ENCODE measurements at places on chromosomes 12 and 14.

GRCh38 chr14:89600950-89601826 is 184.2 kb upstream of the FOXN3 start:
- DNase-seq = no peak

GRCh38 chr12:132004946-132005345 is 55.2 kb downstream of the EP400 start:
- DNase-seq = no peak

DNA sequence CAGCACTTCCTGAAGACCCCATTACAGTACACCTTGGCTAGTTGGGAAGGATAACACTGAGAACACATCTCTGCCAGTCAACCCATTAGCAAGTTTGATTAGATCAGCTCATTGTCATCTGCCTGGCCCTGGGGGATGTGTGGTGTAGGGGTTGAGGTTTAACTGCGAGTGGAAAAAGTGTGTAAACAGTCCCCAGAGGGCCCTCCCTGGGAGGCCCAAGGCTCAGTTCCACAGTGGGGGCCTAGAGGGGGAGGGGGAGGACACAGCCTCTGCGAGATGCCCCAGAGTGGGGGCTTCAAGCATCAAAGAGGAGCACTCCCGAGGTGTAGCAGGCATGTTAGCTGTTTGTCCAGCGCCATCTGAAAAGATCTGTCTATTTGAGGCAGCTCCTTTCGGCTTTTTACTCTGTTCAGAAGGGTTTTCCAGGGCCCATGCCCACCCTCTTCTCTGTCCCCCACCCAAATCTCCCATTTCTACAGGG is 344 bp downstream of the LPAR5 start:
- peak; percentile 72 for DNase-seq

DNA sequence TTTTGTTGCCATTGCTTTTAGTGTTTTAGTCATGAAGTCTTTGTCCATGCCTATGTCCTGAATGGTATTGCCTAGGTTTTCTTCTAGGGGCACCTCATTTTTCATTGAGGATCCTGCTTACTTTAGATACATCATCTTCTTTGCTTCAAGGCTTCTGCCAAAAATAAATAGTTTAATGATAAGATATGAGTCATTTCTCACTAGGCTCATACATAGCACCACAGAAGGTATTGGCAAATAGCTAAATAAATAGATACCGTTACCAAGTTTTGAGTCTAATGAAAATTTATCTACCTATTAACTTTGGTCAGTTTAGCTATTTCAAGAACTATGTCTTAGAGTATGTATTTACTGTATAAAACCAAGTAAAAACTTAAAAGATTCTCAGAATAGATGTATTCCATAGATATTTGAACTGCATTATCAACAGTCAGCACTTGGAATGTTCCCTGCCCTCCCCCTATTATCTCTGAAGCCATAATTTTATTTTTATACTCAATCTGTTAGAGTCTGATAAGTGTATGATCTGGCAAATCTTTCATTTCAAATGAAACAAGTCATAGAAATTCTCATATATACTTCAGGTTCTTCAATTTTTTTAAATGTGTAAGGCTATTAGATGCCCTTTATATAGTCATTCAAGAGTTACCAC is 310.2 kb downstream of the CCDC91 start:
- DNase-seq = no peak

- DNase-seq = no peak
Observed at GRCh38 chr12:104727726-104728465, 230.2 kb downstream of the SLC41A2 start.

GRCh38 chr12:7637615-7638014 is 28.1 kb downstream of the APOBEC1 start:
- no peak for DNase-seq

DNA sequence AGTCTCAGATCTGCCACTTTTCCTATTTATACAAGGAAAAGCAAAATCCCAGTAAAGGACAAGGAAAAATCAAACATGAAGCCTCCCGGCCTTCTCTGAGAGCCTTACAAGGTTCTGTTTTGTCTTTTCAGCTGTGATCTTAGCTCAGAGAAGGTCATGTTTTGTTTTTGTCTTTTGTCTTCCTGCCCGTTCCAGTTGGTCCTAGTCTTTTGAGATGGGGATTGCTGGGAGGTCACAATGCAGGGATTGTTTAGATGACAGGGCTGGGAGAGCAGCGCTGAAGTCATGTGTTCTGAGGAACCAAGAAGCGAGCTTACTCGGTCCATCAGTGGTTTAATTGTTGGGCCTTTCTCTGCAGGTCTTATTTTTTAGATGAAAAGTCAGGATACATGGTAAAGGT is 6.0 kb downstream of the PLEKHH1 start:
- DNase-seq = no peak

DNA sequence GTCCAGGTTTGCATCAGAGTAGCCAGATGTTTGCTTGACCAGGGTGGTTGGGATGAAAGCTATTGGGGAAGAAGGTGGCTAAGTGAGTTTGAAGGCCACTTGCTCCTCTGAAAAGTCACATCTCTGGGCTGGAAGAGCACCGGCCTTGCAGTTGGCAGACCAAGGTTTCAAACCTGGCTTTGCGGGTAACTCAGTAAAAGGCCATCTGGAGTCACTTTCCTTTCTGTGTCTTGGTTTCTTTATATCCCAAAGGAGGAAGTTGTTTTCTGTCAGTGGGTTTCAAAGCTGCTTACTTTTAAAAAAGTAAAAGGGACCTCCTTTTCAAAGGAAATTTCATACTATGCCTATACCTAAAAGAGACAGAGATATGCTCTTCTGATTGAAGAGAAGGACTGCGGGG is 26.2 kb upstream of the CMA1 start:
- no peak for DNase-seq

DNA sequence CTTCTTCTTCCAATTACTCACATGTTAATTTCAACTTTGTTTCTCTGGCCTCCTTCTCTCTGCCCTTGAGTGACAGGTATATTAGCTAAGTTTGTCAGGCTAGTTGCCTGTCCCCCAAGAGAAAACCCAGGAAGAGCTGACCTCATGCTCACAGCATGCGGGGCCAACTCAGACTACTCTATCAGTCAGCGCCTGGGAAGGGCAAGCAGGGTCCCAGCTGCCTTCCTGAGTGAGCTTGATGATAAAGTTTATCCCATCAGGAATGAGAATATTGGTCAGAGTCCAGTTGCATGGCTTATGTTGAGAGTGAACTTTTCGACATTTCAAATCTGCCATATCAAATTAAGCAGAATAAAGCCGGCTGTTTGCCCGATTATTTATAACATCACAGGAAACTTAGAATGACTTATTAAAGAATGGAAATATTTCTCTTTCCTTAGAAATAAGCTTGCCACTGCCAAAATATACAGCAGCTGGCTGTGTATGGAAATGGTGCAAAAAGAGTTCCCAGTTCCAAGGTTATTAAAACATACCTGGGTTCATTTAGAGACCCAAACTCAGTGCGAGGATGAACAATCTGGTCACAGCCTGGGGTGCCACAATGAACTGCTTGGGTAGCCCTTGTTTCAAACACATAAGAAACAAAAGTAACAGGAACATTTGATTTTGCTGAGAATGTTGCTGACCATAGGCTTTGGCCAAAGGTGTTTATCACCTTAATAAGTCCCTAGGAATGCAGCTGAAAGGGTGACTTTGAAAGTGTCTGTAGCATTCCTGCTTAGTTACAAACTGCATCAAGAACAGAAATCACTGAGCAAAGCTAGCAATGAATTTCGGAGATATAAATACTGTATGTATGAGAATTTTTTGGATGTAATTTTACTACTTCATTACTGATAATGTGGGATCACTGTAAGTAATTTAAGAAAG is 1553.8 kb upstream of the FLRT2 start:
- no peak for DNase-seq

DNA sequence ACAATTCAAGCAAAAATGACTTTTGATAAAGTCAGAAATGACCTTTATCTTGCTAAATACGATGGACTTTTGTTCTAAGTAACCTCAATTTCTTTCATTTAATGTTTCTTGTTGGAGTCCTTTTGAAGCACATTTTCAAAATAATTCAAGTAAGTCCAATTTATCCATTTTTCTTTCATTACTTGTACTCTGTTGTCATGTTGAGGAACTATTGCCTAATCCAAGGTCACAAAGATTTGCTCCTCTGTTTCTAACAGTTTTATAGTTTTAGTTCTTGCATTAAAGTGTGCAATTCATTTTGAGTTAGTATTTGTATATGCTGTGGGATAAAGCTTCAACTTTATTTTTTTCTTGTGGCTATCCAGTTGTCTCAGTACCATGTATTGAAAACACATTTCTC is 66.7 kb downstream of the CCER1 start:
- no peak for DNase-seq

DNA sequence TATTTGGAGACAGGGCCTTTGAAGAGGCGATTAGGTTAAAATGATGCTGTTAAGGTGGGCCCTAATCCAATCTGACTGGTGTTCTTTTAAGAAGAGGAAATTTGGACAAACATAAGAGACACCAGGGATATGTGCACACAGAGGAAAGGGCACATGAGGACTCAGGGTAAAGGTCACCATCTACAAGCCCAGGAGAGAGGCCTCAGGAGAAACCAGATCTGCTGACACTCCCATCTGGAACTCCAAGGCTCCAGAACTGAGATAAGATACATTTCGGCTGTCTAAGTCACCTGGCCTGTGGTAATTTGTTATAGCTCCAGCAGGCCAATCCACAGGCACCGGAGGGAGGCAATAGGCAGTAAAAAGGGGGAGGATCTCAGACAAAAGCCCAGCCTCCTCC is 48.6 kb downstream of the KICS2 start:
- no peak for DNase-seq

GRCh38 chr12:57632073-57632957 is 686 bp downstream of the B4GALNT1 start:
- peak; percentile 30 for DNase-seq

DNA sequence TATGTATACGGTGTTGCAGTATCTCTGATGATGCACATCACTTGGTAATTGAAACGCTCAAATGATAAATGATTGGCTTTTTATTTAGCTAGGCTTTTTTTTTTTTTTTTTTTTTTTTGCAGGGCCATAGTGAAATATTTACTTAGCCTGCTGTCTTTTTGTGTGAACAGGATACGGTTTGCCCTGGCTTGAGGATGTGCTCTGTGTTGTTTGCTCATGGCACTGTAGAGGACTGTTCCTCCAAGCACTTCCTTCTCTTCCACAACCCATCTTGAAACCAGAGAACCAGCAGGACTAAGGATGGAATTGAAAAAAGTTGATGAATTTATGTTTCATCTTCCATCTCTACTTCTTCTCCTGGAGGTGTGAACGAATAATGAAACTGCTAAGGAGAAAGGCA is 15.5 kb upstream of the SSPN start:
- no peak for DNase-seq

DNA sequence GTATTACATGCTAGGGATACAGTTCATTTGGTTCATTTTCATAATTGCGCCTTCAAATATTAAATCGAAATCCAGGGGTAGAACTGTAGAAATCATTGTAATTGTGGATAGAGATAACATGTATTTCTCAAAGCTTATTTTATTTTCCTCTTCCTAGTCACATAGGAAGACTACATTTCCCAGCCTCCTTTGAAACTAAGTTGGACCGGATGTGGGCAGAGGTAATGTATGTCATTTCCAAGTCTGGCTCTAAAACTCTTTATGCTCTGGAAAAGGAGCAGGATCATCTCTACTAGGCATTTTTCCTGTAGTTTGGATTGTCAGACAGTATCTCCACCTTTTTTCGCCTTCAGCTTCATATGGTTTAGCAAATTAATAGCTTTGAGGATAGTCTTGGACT is 70.1 kb upstream of the CRY1 start:
- no peak for DNase-seq

DNA sequence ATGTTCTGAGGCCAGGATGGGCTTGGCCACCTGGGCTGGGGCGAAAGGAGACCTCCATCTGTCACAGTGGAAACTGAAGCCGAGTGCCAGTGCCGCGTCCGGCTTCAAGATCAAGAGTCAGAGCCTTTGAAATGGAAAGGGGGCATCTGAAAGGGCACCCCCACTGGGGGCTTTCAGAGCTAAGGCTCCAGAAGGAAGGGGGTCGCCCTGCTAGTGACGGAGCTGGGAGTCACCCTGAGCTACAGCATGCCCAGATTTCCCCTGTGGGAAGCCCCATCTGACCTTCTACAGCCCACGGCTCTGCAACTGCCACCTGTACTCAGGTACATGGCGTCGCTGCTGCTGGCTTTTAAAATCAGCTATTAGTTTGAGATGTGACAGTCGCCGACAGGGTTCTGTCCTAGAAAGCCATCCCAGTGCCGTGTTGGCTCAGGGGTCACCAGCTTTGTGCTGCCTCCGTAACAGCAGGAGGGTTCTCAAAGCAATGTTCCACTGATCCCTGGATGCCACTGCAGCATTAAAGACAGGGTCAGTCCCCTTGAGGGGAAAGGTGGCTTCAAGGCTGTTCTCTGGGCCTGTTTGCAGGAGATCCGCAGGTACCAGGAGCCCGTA is 31.5 kb downstream of the CCNK start:
- DNase-seq = no peak

DNA sequence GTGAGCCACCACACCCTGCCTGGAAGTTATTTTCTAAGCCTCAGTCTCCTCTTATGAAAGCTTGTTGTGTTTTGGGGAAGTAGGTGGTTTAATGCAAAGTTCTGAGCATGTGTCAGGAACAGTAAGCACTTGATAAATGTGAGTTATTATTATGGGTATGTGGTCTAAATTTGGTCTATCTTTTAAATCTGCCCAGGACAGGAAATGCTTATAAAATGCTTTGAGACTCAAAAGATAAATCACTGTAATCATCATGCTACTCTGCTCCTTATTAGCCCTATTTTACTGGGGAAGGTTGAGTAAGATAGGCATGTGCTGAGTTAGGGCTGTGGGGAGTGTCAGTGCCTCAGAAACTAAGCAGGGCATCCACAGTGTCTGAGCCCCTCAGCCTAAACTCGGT is 13.1 kb upstream of the SRSF5 start:
- DNase-seq = no peak

GRCh38 chr12:49716553-49716952 is 9.3 kb upstream of the FMNL3 start:
- DNase-seq = no peak

DNA sequence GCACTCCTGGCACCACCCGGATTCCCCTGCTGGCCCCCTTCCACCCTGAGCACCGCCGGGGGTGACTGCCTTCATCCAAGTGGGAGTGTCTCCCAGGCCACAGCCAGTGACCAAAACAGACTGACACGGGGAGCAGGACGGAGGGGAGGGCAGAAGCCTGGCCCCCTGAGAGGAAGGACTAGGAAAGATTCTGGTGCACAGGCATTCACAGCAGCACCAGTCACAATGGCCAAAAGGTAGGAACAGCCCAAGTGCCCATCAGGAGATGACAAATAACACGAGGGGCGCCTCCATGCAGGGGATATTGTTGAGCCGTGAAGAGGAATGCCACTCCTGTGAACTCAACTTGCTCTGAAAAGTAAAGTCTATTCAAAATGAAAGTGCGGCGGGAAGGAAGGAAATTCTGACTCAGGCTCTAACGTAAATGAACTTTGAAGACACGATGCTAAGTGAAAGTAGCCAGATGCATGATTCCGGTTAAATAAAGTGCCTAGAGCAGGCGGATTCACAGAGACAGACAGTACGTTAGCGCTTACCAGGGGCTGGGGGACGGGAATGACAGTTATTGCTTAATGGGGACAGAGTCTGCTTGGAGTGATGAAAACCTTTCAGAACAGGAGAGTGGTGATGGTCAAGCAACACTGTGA is 146.1 kb upstream of the NCOR2 start:
- DNase-seq = peak; percentile 69

Data from activated naive CD8-positive, alpha-beta T cell treated with anti-CD3 and anti-CD28 coated beads, Interleukin-2, amount 50 U/mL, for 24 hours (primary cell).